ENCODE measurements at places on chromosomes 1 and 21. TPM values are rescaled to one million over a fixed set of nuclear protein-coding genes. Genes with fewer than 3 reads are reported as not detected.

DNA sequence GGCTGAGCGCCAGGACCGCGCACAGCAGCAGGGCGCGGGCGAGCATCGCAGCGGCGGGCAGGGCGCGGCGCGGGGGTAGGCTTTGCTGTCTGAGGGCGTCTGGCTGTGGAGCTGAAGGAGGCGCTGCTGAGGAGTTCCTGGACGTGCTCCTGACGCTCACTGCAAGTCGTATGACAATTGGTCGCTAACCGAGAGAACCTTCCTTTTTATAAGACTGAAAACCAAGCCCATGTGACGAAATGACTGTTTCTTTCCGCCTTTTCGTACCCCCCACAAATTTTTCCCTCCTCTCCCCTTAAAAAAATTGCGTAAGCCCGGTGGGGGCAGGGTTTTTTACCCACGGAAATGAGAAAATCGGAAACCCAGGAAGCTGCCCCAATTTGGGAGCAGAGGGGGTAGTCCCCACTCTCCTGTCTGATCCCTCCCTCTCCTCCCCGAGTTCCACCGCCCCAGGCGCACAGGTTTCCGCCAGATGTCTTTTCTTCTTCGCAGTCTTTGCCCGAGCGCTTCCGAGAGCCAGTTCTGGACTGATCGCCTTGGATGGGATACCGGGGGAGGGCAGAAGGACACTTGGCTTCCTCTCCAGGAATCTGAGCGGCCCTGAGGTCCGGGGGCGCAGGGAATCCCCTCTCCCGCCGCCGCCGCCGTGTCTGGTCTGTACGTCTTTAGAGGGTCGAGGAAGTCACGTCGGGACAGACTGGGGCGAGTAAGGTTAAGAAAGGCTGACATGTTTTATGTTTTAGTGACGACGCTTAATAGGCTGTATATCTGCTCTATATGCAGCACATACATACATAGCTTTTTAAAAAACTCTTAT lies at the start of gene PTGS2:
TSS of gene PTGS2 (minus strand) at position 179 of the 817 bp plus-strand sequence. CDS start at position 46, 133 bp downstream.
- peaks cover 8% of the 10 kb centered on the region for H3K27me3 ChIP-seq
- DNase-seq: peak; percentile 83
- H3K27ac ChIP-seq: peak within 1 kb of the TSS; percentile 58
- no peaks in the 10 kb centered on the region for H3K4me1 ChIP-seq
- H3K36me3 ChIP-seq: no peaks in the 10 kb centered on the region

DNA sequence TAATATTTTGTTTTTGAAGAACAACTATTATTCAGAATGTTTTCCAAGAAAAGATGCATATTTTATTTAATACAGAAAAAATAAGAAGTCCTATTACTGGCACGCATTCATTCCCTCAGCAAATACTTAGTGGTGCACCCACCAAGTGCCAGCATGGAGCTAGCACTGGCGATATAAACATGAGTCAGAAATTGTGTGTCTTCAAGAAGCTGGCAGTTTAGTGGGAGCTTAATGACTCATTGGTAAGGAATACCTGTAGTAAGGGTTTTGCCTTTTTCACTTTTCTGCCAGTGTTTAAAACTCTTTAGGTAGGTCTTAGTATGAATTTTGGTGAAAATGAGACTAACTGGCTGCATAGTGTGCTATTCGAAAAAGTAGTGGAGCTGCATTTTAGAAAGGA lies 6.3 kb downstream of the MAGI3 start:
- peaks cover 5% of the 10 kb centered on the region for H3K4me1 ChIP-seq
- H3K27me3 ChIP-seq: no peaks in the 10 kb centered on the region
- no peak for DNase-seq
- no peak overlapping the region for H3K27ac ChIP-seq

GRCh38 chr1:246683521-246683920 lies 40.7 kb upstream of the SCCPDH start:
- H3K4me3 ChIP-seq: no peak overlapping the region
- no peak overlapping the region for H3K27ac ChIP-seq
- H3K4me1 ChIP-seq: peaks cover 12% of the 10 kb centered on the region
- no peaks in the 10 kb centered on the region for H3K36me3 ChIP-seq

DNA sequence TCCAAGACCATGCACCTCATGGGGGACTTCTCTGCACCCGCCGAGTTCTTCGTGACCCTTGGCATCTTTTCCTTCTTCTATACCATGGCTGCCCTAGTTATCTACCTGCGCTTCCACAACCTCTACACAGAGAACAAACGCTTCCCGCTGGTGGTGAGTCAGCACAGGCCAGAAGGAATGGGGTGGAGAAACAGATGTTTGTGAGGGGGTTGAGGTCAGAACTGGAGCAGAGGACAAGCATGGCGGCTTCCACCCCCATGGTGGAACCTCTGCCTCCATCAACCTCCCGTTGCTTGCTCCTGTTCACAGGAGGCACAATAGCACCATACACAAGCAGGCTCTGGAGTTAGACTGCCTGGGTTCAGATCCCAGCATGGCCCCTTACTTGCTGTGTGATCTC lies 6.9 kb upstream of the ATXN7L2 start:
- no peak for DNase-seq
- no peaks in the 10 kb centered on the region for H3K36me3 ChIP-seq
- H3K4me3 ChIP-seq: no peak overlapping the region
- peaks cover 67% of the 10 kb centered on the region for H3K4me1 ChIP-seq
- H3K27me3 ChIP-seq: no peaks in the 10 kb centered on the region

SH2D2A gene
- 0.37 TPM for total RNA-seq

DNA sequence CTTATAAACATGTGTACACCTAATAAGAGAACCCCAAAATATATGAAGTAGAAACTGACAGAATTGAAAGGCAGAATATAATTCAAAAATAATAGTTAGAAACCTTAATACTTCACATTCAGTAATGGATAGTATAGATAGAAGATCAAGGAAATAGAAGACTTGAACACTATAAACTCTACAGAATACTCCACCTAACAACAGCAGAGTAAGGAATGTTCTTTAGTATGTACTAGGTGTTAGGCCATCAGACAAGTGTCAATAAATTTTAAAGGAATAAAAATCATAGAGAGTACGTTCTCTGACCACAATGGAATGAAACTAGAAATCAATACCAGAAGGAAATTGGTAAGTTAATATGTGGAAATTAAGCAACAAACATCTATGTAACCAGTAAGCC lies 16.6 kb downstream of the ZNF644 start:
- no peak for DNase-seq
- no peaks in the 10 kb centered on the region for H3K36me3 ChIP-seq
- no peaks in the 10 kb centered on the region for H3K4me1 ChIP-seq

GRCh38 chr1:46804027-46804889 lies 5.4 kb downstream of the CYP4B1 start:
- no peaks in the 10 kb centered on the region for H3K27me3 ChIP-seq
- peaks cover 12% of the 10 kb centered on the region for H3K4me1 ChIP-seq
- H3K36me3 ChIP-seq: no peaks in the 10 kb centered on the region
- DNase-seq: peak; percentile 52
- no peak overlapping the region for H3K4me3 ChIP-seq

All from psoas muscle (tissue), 8 donors.